ENCODE measurements at places on chromosomes 5 and 9.

- no peak for DNase-seq
These were observed 455.6 kb upstream of the ACTBL2 start for GRCh38 chr5:57938174-57938557.

DNA sequence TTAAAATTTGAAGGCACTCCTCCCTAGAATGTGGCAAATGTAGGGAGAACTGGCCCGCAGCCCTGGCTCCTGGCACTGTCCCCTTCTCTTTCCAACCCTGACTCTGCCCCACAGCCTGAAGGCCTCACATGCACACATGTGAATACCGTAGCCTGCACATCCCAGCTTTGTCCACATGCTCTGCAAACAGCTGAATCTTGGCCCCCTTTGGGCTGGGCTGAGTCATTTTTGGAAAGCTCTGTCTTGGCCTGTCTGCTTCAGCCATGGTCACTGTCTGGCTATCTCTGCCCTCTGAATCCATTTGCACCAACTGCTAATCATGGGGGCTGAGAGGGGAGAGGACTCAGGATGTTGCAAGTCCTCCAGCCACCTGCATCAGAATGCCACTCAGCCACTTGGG lies 22.1 kb upstream of the GALNT10 start:
- no peak for DNase-seq

GRCh38 chr9:121638399-121638798 lies 13.0 kb upstream of the DAB2IP start:
- no peak for DNase-seq

GRCh38 chr9:114899995-114900394 lies 30.4 kb downstream of the TNFSF8 start:
- DNase-seq: no peak

DNA sequence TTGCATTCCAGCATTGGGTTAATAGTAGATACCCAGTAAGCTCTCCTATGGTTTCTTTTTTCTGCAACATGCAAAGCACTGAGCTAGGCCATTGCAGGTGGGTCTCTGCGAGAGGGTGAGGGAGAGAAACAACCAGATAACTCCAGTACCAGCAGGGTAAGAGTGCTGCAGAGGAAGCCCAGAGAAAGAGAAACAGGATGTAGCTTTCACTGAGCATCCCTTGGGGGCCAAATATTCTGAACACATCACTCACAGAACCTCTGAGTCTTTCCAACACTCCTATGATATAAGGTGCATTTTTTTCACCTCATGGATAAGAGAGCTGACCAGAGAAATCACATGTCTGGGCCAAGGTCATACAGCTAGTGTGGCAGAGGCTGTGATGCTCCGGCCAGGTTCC lies 76.7 kb downstream of the TRIM32 start:
- DNase-seq: no peak

GRCh38 chr5:158462349-158463114 lies 603.6 kb upstream of the CLINT1 start:
- DNase-seq: no peak

- no peak for DNase-seq
These were observed 151.6 kb downstream of the SYK start for GRCh38 chr9:90953200-90953599.

DNA sequence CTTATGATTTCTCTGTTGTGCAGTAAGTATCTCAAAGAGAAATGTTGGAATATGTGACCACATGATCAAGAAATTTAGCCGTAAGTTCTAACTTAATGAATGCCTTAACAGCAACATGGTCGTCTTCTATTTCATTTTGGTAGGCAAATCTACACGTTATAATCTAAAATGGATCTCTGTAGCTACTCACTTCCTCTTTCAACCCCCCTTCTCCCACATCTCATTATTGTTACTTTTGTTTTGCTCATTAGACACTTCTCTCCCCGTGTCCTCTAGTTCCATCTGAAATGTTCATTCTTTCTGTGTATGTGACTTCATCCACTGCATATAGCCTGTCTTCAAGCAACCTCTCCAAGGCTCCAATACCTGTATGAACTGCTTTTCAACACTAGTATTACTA lies 27.1 kb upstream of the LPAR1 start:
- no peak for DNase-seq

GRCh38 chr9:85727500-85727899 lies 14.3 kb downstream of the AGTPBP1 start:
- DNase-seq: no peak

GRCh38 chr5:172954751-172955159 lies 4.5 kb upstream of the RPL26L1 start:
- no peak for DNase-seq

DNA sequence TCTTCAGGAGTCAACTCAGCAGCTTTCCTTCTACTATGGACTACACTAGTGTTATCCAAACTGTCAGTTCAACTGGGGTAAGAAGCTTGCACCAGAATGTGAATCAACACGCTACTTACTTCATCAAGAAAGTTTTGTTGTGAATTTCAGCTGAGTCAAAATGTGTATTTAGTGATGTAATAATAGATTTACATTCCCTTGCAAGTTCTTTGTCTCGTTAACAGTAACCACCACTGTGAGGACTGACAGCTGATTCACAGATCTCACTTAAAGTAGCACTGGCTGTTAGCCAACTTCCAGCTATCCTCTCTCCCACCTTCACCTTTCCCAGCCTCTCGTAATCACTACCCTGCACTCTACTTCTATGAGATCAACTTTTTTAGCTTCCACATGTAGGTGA lies 445.3 kb downstream of the NTRK2 start:
- DNase-seq: no peak

DNA sequence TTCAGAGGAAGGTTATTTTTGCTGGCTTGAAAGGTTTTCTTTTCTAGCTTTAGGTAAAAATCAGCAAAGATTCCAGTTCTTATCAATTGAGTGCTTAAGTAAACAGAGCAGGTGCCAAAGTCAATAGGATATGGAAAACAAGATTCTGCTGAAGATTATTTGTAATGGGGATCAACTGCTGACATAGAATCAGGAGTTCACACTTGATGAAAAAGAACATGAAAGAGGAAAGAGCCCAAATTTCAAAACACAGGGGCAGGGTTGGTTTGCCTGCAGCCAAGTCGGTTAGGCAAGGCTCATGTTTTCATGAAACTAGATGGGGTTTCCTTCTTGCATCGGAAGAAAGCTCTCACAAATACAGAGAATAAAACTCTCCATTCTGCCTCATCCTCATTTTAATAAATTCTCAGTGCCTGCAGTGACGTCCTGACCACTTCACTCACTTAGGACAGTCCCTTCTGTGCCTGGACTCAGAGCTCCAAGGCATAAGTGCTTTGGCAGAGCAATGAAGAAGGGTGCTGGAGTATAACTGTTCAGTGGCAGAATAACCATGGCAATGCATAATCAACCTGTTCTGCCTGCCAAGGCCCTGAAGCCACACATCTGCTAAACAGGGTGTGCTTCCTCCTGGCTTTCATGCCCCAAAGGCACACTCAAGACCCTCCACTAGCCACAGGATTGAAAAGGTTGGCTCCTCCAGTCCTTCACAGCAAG lies 179.6 kb downstream of the GNAQ start:
- DNase-seq: no peak

DNA sequence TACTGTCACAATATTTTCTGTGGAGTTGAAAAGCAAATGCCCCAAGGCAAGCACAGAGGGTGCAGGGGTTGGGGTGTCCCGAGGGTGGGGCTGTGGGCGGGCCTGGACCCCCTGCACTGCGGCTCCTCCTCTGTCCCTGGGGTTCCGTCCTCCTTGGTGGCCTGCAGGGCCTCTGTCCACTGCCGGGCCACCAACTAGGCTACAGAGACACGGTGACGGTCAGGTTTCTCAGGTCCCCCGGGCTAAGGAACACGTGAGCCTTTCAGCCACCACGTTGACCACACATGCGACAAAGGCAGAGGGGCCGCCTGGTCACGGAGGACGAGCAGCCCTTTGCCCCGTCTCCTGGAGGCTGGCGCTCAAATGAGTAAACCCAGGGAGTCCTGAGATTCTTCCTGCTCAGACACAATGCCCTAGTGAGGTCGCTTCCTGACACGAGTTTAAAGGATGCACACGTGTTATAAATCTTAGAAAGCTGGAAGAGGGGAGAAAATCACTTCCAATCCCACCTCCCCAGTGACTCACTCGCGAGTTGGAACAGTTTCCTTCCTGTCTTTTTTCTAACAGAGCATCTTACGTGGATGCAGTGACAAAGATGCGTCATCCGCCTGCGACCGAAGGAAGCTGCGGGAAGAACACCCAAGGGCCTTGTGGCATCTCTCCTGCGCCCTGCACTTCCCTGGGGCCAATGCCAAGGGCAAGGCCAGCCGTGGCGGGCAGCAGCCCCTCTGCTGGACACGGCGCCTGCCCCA lies 24.8 kb upstream of the OBP2B start:
- no peak for DNase-seq

DNA sequence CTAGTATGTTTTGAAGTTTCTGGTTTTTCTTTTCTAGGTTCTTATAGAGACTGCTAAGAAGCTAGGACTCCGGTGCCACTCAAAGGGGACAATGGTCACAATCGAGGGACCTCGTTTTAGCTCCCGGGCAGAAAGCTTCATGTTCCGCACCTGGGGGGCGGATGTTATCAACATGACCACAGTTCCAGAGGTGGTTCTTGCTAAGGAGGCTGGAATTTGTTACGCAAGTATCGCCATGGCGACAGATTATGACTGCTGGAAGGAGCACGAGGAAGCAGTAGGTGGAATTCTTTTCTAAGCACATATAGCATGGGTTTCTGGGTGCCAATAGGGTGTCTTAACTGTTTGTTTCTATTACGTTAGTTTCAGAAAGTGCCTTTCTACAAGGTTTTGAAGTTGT lies 52.2 kb downstream of the MTAP start:
- no peak for DNase-seq

DNA sequence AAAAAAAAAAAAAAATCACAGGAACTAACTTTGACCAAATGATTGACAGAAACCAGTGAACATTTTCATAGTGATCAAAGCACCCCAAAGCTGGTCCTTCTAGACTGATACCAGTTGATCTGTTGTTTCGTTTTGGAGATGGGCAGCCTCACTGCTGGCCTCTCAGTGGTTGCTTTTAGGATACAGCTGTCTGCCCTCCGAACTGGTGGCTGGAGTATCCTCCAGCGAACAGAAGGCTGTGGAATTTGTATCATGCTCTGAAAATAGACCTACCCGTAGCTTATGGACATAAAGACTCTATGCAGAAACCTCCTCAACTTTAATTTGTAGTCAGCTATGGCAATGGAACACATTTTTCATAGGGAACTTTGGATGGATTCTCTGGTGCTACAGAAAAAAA lies 49.0 kb downstream of the DCP2 start:
- no peak for DNase-seq

DNA sequence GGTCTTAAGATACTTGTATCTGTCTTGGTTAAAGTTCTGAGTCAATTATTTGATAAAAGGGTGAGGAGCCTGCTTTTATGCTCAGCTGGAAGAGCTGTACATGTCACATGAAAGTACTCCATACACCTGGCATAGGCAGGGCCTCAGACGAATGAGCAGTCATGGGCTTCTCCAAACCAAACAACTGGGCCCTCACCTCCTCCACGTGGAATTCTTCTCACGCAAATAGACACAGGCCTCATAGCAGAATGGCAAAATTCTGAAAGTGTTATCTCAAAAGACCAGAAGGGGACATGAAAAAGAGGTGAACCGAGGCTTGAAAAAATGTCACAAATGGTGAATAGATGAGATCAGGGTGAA lies 48.6 kb downstream of the FAM240B start:
- no peak for DNase-seq

DNA sequence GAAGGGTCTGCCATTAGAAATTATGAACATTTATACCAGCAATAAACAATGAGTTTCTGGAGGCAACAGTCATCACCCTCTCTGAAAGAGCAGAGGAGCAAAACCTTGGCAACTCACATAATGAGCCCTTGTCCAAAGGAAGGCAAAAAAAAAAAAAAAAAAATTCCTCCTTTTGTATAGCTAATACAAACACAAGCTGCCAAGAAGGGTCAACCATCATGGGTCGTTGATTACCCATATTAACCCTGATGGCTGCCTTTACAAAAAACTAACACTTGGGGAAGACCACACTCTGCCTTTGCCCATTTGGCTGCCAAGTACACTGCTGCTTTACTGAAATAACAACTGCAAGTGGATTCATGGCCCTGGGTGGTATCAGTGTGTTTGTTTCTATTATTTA lies 272.7 kb downstream of the ADAMTSL1 start:
- DNase-seq: no peak

DNA sequence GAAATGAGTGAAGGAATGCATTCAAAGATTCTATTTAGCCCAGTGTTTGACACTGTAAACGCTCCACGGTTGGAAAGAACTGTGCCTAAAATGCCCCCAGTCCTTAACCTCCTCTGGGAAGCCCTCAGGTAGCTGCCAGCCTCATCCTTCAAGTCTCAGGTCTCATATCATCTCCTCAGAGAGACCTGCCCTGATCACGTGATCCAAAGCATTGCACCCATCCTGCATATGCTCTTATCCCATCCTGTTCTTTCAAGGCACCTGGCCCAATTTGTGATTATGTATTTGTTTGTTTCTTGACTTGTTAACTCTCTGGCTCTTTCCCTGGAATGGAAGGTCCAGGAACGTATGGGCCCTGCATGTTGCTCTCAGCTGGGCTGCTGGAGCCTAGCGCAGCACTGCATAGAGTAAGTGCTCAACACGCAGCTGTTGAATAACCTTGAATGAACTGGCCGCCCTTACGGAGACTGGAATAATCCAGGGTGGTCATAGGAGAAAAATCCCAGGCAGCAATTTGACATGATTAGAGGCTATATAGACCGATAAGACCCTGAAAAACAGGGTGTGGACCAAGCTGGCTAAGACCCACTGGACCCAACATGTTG lies 8.7 kb downstream of the C1QTNF2 start:
- DNase-seq: no peak

- DNase-seq: no peak
These were observed 167.6 kb downstream of the TMEM38B start for GRCh38 chr9:105861972-105862371.

- no peak for DNase-seq
These were observed 12.5 kb upstream of the FCN2 start for GRCh38 chr9:134867917-134868750.

- DNase-seq: no peak
These were observed 153.3 kb upstream of the SLC12A2 start for GRCh38 chr5:127930311-127930710.

DNA sequence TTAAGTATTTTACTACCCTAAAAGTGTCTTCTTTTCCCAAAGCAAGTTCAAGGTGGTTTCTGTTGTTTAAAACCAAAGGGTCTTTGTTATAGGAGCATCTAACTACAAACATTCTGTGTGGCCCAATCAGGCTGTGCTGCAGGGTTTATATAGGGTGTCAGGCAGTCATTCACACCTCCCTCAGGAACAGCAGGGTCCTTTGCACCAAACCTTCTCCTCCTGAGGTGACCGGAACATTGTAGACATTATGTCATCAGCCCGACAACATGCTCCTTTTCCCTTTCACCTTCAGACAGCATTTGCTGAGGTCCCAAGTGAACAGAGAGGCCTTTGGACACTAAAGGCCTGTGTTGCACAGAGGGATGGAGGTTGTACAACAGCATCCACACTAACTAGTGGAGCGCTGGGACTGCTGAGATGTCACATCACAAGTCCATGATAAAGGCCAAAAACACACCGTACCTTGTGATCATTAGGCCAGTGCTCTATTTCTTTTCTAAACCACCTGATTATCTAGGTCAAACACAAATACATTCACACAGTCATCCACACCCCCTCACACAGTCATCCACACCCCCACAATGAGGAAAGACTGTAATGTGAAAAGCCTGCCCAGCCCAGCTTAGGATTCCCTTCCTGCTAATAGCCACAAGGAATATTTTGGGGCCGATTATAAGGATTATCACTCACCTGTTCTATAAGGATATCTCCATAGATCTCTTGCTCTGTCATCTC lies 123.8 kb upstream of the VLDLR start:
- DNase-seq: no peak
